Ovary (tissue), 10 donors: ENCODE measurements at places on chromosomes 11 and 22. TPM values are rescaled to one million over a fixed set of nuclear protein-coding genes. Genes with fewer than 3 reads are reported as not detected.

The KRTAP5-1 gene
- total RNA-seq = not detected

- no peak overlapping the region for H3K4me3 ChIP-seq
- no peak for DNase-seq
- no peaks in the 10 kb centered on the region for H3K27me3 ChIP-seq
- H3K36me3 ChIP-seq = no peaks in the 10 kb centered on the region
Observed at GRCh38 chr22:19571995-19572394, 47.8 kb upstream of the CLDN5 start.

DNA sequence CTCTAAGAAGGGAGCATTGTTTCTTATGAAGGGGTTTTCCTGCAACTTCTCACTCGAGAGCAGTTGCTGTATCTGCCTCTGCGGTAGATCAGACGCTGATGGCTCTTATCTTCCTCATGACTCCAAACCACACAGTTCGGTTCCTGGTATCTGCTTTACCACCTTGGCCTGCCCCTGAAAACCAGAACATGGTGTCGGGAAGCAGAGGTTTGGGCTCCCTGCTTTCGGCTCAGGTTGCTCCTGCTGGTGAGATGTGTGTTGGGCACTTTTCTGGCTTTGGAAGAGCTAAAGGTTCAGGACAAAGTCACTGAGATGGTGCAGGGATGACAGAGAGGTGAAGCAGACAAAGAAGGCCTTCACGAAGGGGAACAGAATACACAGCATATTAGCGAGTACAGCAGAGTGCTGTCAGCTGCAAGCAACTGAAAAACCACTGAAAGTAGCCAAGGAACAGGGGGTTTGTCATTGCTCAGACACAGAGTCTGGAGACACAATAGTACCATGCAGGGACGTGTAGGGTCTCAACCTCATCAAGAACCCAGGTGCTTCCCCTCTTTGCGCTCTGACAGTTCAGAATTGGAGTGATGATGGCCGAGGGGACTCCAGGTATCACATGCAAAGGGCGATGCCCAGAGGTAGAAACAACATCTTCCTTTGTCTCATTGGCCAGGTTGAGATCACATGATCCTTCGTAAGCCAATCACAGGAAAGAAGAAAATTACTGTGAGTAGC, 11.9 kb upstream of the CSF2RB start:
- DNase-seq = no peak
- no peaks in the 10 kb centered on the region for H3K4me1 ChIP-seq
- no peak overlapping the region for H3K4me3 ChIP-seq
- no peaks in the 10 kb centered on the region for H3K36me3 ChIP-seq
- no peaks in the 10 kb centered on the region for H3K27me3 ChIP-seq
- no peak overlapping the region for H3K27ac ChIP-seq

- peaks cover 9% of the 10 kb centered on the region for H3K4me1 ChIP-seq
- DNase-seq = no peak
- no peaks in the 10 kb centered on the region for H3K27me3 ChIP-seq
Observed at GRCh38 chr11:74819400-74819799, 70.8 kb downstream of the RNF169 start.

DNA sequence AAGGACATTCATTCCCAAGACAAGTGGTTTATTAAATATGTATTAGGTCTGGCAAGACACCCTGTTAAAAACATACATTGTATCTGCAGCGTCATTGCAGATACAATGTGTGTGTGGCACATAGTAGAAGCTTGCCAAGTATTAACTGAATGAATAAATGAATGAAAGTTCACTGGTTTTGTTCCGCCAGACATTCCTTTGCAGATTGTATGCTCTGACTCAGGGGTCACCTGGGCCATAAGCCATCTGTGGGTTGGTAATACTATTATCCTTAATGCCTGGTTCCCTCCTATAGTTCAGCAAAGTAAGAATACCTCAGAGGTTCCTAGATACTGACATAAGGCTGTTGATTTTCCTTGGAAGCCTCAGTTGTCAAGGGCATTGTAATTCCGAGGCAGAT, 377.3 kb upstream of the CCDC90B start:
- no peaks in the 10 kb centered on the region for H3K4me1 ChIP-seq
- no peaks in the 10 kb centered on the region for H3K36me3 ChIP-seq
- no peak overlapping the region for H3K27ac ChIP-seq
- no peaks in the 10 kb centered on the region for H3K27me3 ChIP-seq

- no peak overlapping the region for H3K4me3 ChIP-seq
- no peaks in the 10 kb centered on the region for H3K4me1 ChIP-seq
- H3K27ac ChIP-seq = no peak overlapping the region
- H3K36me3 ChIP-seq = no peaks in the 10 kb centered on the region
- DNase-seq = no peak
Observed at GRCh38 chr11:69653406-69653960, 12.5 kb downstream of the CCND1 start.
